HEK293T (cell line): ENCODE measurements at places on chromosomes 5 and 9.

DNA sequence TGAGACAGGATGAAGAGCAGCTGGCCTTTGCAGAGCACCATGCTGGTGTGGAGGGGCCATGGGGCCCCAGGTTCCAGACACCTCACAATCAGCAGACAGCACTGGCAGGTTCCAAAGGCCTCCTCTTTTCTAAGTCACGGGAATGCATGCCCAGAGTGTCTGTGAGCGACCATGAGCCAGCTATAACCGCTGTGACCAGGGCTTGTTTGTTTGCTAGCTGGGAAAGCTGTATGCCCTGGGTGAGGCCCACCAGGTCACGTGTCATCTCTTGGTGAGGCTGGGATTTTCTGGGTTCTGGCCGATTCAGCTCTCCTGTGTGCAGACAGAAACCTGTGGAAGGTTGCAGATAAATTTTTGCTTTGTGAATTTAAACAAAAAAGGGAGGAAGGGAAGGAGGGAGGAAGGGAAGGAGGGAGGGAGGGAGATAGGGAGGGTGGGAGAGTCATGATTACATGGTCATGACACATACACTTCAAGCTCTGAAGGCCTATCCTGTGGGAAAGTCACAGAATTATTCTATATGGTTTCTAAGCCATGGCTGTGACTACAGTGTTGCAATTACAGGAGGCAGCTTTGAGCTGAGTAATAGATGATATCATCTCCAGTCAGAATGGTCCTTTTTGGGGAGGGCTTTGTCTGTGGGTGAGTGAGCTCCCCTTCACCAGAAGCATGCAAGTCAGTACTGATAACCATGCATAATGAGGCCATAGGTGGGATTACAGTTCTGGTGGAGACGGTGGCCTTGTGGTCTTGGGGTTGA is 37.2 kb downstream of the PAPPA start:
- no peak for DNase-seq

DNA sequence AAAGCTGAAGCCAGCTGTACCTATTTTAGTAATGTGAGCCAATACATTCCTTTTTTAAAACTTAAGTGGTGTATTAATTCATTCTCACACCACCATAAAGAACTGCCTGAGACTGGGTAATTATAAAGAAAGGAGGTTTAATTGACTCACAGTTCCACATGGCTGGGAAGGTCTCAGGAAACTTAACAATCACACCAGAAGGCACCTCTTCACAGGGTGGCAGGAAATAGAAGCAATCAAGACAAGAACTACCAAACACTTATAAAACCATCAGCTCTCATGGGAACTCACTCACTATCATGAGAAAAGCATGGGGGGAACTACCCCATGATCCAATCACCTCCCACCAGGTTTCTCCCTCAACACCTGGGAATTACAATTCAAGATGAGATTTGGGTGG is 21.0 kb downstream of the ESM1 start:
- DNase-seq = no peak

DNA sequence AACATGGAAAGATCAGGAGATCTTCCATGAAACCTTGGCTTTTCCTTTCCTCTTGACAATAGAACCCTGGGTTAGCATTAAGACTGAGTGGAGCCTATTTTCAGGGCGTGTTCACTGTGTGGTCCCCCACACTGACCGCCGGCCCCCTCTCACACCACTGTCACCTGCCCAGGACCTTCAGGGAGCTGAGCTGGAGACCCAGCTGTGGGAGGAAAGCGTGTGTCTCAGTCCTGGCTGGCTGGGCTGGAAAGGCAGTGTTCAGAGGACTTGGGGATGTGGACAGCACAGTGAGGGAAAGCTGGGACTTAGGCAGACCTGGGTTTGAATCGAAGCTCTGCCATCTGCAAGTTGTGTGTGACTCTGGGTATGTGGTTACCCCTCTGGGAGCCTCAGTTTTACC is 268.1 kb downstream of the NSG2 start:
- no peak for DNase-seq

DNA sequence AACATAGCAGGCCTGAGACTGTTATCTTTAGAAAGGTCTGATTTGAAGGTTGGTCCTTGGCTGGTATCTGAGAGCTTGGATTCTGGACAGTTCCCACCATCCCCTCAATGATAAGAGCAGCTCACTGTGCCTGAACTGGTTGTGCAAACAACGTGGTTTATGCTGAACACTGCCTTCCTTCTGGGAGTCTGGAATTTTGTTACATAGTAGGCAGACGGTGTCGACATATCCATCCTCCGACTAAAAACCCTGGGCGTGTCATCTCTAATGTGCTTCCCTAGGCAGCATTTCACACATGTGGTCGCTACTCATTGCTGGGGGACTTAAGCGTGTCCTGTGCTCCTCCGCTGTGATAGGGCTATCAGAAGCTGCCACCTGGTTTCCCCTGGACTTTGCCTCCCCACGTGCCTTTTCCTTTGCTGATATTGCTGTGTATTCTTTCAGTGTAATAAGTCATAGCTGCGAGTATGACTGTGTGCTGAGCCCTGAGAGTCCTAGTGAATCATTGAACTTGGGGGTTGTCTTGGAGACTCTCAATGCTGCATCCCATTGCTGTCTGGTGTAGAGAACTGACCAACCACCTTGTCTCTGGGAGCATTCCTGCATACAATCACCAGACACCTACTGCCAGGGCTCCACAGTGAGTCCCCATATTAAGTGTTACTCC is 119.1 kb upstream of the TBC1D2 start:
- no peak for DNase-seq

GRCh38 chr9:13878241-13878711 is 435.7 kb downstream of the NFIB start:
- no peak for DNase-seq

DNA sequence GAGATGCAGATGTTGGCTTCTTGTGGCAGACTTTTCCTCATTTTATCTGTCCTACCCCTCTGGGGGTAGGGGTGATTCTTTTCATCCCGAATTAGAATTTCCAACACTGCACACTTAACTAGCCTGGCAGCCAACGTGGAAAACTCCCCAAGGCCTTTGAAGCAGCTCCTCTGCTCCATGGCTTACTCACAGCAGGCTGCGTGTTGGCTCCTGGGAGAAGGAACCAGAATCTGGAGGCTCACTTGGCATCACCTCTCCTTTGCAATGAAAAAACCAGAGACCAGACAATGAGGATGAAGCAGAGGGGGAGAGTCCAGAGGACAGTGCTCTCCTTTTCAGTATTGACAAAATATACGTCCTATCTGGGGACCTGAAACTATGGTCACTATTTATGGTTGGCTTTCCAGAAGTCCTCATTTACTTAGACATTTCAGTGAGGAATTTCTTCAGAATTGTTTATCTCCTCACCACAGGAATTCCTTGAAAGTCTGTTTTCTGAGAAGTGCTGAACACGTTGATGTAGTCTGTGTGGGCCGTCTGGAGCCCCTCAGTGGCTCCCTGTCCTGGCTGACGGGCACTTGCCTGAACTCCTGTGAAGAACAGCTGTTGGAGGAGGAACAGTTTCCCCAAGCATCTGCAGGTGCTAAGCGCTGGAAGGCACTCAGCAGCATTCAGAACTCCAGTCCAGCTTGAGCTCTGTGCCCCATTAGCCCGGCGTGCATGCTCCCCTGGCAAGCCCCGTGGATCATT is 231.3 kb downstream of the RFK start:
- DNase-seq = no peak

DNA sequence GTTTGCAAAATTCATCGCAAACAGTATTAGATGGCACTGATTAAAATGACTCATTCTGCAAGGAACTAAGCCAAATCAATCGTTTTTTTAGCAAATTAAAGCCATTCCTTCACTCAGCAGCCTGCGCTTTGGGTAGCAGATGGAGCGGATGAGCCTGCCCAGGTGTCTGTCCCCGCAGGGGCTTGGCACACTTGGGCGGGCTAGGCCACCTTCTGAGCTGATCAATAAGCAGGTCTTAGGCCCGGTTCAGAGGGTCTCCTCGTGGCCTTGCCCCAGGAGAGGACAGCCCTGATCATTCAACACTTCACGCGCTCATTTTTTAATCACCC is 78.0 kb upstream of the FCN1 start:
- DNase-seq = no peak

DNA sequence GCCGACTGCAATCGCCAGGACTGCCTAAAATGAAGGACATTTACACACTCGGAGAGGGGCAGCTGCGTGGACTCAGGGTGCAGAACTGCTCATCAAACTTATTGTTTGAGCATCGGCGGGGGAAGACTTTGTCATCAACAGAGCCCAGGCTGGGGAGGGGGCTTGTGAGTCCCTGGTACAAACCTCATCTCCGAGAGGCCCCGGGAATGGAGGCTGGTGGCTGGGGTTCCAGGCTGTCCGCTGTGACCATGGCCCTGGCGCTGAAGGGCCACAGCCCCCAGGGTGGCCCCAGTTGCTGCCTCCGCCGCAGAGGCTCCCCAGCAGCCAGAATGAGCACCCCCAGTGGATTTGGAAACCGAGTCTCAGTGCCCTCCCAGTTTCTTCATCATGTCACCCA is 46.1 kb upstream of the RNU6ATAC start:
- no peak for DNase-seq

DNA sequence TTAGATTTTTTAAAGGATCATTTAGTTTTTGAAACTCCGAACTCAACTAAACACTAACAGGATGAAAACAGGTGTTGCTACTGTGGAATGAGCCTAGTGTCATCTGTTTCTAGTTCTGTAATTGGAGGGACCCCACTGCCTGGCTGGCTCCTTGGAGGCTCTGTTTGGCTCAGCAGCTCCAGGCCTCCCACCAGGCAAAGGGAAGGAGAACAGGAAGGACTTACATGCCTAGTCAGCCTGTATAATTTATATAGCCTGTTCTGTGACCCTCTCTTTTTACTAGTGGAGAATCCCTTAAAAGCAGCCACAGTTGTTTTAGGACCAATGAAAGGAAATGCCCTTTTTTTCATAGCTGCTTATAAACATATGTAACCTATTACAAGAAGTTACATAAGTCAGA is 21.1 kb upstream of the C5orf24 start:
- DNase-seq = no peak

- DNase-seq = no peak
Observed at GRCh38 chr9:114552706-114553105, 34.9 kb upstream of the ATP6V1G1 start.

GRCh38 chr5:61673007-61673735 is 341.1 kb downstream of the ZSWIM6 start:
- DNase-seq = no peak

- no peak for DNase-seq
Observed at GRCh38 chr9:129336601-129337331, 158.7 kb upstream of the IER5L start.

GRCh38 chr9:36136894-36137391 is 410 bp downstream of the GLIPR2 start:
- DNase-seq = peak; percentile 27

- DNase-seq = no peak
Observed at GRCh38 chr9:83219924-83220438, 157.0 kb upstream of the RASEF start.

DNA sequence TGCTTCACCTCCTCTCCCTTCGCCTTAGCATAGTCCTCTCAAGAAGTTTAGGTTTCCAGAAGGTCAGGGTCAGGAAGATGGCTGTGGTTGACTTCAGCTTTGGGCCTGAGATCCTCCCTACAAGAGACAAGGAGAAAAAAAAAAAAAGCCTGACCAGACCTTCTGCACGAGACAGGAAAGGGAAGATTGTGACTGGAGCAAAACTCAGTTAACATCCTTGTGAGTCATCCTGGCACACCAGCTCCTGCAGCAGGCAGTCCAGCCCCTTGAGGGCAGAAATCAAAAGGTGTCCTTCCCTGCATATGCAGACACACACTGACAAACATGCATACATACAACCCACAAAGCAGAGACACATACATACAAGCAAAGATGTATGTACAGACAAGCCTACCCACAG is 18.0 kb upstream of the ENHO start:
- no peak for DNase-seq

DNA sequence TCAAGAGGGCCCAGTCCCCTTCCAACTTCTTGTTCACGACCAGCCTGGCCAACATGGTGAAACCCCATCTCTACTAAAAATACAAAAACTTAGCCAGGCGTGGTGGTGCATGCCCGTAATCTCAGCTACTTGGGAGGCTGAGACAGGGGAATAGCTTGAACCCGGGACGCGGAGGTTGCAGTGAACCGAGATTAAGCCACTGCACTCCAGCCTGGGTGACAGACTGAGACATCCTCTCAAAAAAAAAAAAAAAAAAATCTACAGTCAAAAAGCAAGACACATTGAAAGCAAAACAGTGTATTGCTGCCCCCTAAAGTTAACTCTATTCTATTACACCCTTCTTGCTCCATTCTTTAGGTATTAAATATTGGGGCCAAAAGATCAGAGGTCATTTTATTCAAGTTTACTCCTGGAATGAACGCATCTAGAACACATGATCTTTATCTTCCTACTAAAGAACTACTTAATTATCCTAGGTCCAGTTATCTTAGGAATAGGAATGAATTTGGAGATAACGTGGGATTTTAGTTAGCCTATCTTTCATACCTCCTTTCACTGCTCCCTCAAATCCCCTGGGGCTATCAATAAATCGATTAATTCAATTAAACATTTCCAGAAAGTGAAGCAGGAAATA is 2.4 kb downstream of the ATG12 start:
- no peak for DNase-seq

DNA sequence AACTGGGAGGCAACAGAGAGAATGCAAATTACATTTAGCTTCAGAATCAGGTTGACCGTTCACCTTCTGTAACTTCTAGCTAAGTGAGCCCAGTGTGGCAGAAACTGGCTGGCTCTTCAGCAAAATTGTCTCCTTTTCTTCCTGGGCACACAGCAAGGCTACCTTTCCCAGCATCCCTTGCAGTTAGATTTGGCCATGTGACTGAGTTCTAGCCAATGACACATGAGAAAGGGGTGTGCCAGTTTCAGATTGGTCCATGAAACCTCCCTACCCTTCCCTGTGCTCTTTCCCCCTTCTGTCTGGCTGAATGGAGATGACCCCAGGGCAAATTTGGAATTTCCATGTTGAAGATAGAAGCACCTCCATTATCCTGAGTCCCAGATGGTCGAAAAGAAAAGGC is 72.5 kb upstream of the SMIM23 start:
- no peak for DNase-seq
